ENCODE measurements at places on chromosomes 5 and 9.

GRCh38 chr9:123687246-123687751 is 242.6 kb downstream of the DENND1A start:
- DNase-seq, result no peak

DNA sequence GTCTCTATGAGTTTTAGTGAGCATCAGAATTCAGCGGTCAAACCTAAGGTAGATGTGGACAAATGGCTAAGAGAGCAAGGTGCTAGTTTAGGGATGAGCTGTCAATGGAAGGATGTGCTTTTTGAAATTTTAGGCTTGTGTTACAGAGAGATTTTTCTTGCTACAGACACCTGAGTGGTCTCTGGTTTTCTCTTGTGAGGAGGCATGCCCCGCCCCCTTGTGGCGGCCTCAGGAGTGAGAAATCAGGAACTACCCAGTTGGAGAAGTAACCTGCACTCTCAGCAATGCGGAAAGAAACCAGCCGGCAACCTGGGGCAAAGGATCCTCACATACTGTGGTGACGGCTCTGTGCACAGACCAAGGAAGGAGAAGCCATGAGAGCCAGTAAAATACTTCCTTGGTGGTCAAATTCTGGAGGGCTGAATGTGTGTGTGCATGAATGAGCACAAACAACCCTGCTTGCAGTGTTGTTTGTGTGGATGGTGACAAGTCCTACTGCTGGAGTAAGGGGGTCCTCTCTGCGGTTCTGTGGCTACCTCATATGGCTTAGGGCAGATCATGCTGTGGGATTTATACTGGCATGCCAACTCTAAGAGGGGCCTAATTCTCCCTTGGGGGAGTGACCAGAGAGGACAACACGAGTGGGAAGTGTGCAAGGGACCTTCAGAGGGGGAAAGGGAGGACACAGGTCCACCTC is 16.7 kb upstream of the HSD17B4 start:
- no peak for DNase-seq

DNA sequence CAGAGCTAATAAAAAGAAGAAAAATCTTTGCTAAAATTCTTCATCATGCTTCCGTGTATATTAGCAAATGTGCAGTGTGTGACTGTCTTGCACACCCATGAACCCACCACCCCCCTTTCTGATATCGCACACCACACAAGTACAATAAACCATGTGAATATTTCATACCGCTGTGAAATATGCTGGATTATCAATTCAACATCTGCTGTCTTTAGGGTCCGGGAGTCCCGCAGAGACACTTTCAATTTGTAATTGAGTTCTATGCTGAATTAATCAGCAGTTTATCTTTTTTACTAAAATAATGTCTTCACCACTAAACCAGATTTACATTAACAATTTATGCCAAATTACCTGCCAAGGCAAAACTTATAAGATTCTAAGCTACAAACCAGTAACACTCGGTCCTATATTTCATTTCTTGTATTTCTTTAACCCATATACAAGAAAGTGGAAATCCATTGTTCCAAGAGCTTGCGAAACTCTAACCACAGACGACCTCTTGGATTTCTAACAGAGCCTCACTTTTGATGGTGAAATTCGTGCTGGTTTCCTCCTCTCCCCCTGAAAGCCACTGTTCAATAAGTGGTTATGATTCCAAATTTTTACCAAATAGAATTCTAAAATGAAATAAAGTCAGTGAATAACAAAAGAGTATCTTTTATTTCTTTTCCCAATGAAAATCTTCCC is 44.2 kb downstream of the PSMB7 start:
- DNase-seq, result no peak

GRCh38 chr5:181153814-181154213 is 6.4 kb downstream of the OR2V2 start:
- DNase-seq, result no peak

DNA sequence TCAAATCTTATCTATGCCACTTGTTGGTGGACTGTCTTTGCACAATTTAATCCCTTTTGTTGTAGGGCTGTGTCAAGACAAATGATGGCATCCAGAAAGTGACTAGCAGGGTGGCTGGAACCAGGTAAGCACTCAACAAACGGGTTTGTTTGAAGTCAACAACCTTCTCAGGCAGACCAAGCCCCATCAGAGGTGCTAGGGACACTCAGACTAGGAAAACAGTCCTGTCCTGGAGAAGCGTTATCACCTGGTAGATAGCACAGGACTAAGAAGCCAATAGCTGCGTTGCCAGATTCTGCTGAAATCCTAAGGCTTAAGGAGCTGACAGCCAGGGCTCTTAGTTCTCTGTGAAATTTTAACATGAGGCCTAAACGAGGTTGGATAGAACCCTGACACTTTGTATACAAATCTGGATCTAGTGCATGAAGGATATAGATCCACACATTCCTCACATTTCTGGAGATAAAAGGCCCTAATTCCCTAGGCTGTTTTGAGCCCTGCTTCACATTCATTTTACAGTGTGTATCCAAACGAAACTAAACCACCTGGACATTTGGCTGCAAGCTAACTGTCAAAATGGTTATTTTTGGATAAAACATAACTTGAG is 179.8 kb downstream of the DCP2 start:
- DNase-seq, result no peak

DNA sequence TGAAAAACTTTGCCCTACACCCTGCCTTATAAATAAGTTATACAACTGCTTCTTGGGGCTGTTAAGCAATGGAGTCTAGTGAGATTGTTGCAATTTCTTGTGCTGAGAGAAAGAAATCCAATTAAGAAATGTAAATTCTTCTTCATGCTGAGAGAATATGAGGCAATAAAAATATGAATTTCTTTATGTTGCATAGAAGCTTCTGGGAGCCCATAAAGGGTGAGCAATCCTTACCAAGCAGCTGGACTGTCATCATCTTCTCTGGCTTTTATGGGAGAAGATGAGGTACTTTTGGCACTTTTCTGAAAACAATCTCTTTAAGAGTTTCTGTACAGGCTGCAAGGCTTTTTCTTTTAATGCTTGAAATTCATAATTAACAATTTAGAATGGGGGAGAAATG is 204.3 kb downstream of the DMRTA1 start:
- no peak for DNase-seq

GRCh38 chr9:105735366-105735765 is 41.0 kb downstream of the TMEM38B start:
- DNase-seq, result no peak

DNA sequence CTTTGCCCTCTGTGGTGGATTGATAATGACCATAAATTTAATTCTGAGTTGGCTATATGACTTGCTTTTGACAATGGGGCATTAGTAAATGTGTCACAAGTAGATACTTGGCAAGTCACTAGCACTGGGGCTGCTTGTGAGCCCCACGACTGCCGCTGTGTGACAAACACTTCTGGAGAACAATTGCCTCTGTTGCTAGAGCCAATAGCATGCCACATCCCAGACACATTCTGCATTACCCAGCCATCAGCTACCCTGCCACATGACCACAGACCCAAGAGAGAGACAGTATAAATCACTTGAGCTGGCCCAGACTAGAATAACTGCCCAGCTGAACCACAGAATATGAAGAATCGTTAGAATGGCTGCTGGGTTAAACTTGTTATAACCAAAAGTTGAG is 753.2 kb upstream of the DMAC1 start:
- no peak for DNase-seq

- no peak for DNase-seq
These were observed 9.3 kb upstream of the FGD3 start for GRCh38 chr9:92938025-92938424.

DNA sequence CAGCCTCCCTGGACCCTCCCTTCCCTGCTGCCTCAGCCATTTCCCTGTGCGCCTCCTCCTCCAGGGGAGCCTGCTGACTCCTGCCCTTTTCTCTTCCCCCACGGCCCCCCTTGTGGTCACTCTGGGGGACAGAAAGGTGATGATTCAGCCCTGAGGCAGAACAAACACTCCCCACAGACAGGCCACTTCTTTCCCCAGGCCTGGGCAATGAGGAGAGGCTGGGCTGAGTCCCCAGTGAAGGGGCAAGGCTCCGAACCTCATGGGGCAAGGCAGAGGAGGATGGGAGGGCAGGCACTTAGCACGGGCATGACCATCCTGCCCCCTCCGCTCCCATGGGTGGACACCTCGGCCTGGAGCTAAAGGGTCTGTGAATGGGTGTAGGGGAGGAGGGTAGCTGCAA is 21.0 kb downstream of the CSF1R start:
- DNase-seq, result no peak

- DNase-seq, result no peak
These were observed 53.7 kb downstream of the ZNF622 start for GRCh38 chr5:16411741-16412455.

- DNase-seq, result no peak
These were observed 189.5 kb upstream of the SNX2 start for GRCh38 chr5:122585371-122585770.

- no peak for DNase-seq
These were observed 149.6 kb upstream of the IRX2 start for GRCh38 chr5:2901096-2901495.

GRCh38 chr9:107386396-107386795 is 103.2 kb downstream of the KLF4 start:
- DNase-seq, result no peak

- no peak for DNase-seq
These were observed 560 bp downstream of the ATP10B start for GRCh38 chr5:160851451-160851850.

DNA sequence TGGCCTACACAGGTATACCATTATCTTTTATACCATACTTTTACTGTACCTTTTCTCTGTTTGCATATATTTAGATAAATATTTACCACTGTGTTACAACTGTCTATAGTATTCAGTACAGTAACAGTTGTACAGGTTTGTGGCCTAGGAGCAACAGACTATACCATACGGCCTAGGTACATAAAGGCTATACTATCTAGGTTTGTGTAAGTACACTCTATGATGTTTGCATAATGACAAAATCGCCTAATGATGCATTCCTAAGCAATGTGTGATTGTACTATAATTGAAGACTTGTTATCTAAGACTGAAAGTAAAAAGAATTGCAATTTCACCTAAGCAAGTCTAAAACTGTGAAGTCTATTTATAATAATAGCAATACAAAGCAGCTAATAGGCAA is 3.9 kb downstream of the C9orf72 start:
- no peak for DNase-seq

DNA sequence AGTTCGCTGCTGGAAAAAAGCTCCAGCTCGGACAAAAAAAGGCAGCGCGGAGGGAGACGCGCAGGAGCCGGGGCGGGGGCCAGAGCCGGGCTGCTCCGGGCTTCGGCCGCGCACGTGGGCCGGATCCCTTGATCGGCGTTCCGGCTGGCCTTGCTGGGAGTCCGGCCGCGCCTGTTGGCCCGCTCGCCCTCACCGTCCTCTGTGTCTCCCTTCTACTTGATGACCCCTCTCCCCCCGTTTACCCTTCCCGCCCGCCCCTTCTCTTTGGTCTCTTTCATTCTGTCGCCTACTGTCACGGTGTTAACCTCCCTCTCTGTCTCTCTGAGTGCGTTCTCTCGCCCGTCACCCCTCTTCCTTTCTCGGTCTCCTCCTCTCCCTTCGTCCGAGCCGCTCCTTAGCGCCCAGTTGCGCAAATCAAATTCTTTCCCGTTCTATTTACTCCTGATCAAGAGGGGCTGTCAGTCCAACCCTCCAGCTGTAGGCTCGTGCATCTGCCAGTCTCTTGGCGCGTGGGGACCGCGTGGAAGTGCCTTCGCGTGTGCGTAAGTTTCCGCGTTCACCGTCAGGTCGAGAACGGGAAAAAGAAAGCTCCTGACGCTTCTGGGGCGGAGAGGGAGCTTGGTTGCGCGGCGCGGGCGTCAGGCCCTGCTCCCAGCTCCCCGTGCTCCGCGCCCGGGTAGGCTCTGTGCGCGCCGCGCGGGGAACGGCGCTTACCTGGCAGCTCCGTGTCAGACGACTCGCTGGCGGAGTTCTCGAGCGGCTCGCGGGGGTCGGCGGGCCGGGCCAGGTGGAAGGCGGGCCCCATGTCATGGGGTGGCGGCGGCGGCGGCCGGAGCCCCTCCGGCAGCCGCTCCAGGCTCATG is 798 bp downstream of the PITX1 start:
- DNase-seq, result no peak

- no peak for DNase-seq
These were observed 228.8 kb downstream of the TLE4 start for GRCh38 chr9:79800578-79800977.

- DNase-seq, result no peak
These were observed 293.3 kb downstream of the MAN2A1 start for GRCh38 chr5:109982966-109983534.

DNA sequence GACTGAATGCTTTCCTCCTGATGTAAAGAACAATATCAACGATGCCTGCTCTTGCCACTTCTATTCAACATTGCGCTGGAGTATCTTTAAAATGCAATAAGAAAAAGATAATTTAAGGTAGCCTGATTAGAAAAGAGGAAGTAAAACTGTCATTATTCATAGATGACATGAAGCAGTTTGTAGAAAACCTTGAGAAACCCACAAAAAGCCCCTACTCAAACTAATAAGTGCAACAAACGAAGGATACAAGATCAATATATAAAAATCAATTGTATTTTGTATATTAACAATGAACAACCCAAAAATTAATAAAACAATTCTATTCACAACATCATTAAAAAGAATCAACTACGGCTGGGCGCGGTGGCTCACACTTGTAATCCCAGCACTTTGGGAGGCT is 76.4 kb upstream of the CKMT2 start:
- no peak for DNase-seq

- DNase-seq, result no peak
These were observed 163.6 kb upstream of the CDH6 start for GRCh38 chr5:31029925-31030324.

DNA sequence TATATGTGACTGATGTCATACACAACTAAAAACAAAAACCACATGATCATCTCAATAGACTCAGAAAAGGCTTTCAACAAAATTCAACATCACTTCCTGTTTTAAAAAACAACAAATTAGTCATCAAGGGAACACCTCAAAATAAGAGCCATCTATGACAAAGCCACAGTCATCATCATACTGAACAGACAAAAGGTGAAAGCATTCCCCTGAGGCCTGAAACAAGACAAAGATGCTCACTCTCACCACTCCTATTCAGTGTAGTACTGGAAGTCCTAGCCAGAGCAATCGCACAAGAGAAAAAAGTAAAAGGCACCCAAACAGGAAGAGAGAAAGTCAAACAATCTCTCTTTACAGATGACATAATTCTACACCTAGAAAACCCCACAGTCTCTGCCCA is 893.5 kb upstream of the EDIL3 start:
- no peak for DNase-seq

DNA sequence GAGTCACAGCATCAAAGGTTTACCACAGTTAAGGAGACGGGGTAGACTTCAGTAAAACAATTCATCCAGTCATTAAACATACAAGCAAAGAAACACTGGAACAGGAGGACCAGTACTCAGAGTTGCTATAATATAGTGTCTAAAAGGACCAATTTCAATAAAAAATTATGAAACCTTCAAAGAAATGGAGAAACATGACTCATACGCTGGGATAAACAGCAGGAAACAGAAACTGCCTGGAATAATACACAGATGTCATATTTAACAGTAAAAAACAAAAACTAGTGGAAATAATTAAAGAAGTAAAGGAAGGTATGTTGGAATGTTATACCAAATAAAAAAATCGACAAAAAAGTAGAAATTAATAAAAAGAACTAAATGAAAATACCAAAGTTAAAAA is 1075.9 kb downstream of the NR2F1-AS1 start:
- no peak for DNase-seq
